ENCODE measurements at places on chromosomes 2 and 18.
A peak's percentile ranks its signal among the peaks of the same experiment; 100 is the strongest.

- peak; percentile 8 for DNase-seq
Measured at GRCh38 chr2:200305797-200306195, 697 bp upstream of the SPATS2L start.

DNA sequence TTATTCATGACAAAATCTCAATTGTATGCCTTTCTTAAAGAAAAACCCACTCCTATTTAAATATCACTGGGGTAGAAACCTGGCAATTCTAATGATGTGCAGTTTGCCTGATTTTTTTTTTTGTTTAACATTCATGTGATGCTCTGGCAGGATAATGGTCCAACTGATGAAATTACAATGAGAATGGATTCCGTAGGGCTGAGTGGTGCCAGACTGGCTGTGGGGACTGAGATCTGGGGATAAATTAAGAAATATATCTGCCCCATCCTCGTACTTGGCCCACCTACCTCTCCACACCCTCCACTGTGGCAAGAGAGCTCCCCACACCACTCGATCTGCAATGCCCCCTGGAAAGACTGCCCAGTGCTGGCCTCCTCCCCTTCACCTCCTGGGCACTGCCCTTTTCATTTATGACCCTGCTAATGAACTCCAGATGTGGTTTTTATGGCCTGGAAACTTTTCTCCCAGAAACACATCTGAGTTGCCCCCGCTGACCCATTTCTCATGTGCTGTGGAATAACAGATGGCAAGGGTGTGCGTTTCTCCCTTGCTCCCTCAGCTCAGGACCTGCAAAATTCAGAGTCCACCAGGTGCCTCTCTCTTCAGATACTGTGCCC lies 33.0 kb upstream of the RPL37A start:
- DNase-seq, result no peak

DNA sequence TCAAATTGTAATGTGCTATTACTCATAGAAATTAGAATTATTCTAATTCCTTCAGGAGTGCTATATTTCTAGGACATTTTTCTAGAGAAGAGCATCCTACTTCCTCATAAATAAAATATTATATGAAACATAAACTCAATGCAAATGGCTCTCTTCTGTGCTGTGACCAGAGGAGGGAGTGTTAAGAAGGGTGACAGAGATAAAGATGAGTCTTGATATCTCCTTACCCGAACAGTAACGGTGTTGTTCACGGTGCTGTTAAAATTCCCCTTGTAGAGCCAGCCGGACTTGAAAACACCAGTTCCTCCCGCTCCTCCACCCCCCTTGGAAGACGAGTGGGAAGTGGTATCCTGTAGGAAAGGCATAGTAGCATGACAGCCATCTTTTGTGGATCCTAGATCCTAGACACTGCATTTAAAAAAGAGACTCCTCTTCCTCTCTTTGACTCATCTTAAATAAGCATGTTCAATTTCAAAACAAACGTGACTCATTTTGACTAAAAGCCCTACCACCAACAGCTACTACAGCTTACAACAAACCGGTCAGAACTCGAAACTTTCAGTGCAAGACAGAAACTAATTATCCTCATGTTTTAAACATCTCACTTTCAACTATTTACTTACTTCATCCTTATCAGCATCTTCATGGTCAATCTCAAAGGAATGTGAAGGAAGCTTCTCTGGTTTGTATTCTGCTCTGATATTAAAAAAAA lies 156.3 kb downstream of the DOCK10 start:
- no peak for DNase-seq

DNA sequence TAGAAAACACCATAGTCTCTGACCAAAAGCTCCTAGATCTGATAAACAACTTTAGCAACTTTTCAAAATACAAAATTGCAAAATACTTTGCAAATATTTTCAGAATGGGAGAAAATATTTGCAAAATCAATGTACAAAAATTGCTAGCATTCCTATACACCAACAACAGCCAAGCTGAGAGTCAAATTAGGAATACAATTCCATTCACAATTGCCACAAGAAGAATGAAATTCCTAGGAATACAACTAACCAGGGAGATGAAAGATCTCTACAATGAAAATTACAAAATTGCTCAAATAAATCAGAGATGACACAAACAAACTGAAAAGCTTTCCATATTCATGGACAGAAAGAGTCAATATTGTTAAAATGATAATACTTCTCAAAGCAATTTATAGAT lies 327.0 kb upstream of the ZC3H15 start:
- DNase-seq, result no peak

DNA sequence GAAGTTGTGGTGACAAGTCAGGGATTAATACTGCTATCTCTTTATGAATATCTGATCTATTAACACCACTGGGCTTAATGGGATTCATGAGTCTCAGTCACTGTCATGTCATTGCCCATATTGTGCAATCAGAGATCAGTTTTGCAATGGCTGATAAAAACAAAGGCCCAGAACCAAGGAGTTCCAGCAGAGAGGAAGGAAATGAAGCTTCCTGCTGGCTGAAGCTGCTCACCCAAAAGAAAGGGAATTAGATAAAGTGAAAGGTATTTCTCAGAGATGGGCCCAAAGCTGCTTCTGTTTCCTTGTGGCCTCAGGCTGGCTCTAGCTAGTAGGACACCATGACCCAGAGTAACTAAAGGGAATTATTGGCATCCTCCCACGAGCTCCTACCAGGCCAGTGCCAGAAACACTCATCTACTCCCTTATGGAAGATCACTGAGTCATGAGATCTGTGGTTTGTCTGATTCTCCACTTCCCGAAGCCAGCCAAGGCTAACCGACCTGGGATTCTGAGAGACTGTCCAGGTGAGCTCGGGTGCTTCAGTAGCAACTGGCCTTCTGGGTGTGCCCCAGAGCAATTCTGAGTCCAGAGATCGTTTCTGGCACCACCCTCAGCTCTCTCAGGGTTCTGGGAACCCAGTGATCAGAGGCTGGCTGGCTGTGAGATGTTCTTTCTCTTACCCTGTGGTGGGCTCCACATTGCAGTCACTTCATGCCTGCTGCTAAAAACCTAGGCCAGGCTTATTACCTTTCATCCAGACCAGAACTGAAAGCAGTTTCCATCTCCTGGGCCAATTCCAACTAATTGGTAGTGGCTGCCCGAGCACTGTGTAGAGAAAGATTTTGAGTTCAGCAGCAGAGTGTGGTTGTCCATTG lies 129.5 kb upstream of the PELI1 start:
- no peak for DNase-seq

DNA sequence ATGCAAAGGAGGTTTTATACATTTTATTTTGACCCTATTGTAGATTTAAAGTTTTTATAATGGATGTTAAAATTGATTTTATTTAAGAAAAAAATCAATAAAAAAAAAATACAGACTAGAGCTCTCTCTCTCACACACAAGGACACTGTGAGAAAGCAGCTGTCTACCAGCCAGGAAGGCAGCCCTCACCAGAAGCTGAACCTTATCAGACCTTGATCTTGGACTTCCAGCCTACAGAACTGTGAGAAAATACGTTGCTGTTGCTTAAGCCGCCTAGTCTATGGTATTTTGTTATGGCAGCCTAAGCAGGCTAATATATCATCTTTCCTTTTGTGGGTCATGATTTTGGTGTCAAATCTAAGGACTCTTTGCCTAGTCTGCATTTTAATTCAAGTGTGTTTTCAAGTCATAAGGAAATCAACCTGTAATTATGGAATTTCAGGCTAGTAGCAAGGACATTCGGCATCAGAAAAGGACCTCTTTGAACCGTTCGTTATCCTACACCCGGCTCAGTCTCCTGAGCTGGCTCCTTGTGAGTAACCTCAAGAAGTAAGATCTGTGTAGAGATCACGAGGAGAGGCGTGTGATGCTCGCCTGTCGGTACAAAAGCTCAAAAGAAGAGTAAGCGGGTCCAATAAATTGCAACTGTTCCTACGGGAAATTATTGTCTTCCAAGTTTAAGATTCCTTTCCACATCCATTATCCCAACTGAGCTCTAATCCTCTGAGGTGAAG lies 98.2 kb downstream of the PDCL3 start:
- DNase-seq, result no peak

DNA sequence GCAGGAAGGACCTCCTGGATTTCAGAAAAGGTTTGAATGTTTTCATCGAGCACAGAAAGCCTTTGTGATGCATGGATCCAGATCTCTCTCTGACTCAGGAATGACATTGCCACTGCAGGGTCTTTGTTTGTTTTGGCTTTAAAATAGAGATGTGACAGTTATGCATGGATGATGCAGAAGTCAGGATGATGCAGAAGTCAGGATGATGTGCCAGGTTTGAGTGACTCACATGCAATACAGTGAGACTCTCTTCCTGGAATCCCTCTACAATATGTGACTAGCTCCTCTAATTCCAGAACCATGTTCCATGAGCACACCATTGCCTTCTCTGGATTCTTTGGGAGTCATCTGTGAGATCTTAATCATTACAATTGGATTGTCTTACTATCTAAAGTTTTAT lies 177.9 kb upstream of the RAB6C start:
- DNase-seq, result no peak

- DNase-seq, result no peak
Measured at GRCh38 chr2:40168546-40168945, 283.3 kb downstream of the SLC8A1 start.

DNA sequence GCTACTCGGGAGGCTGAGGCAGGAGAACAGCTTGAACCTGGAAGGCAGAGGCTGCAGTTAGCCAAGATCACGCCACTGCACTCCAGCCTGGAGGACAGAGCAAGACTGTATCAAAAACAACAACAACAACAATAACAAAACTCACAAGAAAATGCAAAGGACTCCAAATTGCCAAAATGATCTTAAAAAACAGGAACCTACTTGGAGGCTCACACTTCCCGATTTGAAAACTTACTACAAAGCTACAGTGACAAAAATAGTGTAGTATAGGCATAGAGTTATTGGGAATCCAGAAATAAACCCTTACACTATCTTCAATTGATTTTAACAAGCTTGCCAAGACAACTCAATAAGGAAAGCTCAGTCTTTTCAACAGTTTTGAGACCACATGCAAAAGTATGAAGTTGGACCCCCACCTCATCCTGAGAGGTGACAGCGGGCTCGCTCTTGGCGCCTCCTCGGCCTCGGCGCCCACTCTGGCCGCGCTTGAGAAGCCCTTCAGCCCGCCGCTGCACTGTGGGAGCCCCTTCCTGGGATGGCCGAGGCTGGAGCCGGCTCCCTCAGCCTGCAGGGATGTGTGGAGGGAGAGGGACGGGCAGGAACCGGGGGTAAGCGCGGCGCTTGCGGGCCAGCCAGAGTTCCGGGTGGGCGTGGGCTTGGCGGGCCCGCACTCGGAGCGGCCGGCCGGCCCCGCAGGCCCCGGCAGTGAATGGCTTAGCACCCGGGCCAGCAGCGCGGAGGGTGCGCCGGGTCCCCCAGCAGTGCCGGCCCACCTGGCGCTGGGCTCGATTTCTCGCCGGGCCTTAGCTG lies 18.3 kb upstream of the ACVR2A start:
- DNase-seq, result no peak

- no peak for DNase-seq
Measured at GRCh38 chr2:114616-115015, 68.3 kb upstream of the FAM110C start.

GRCh38 chr2:100018341-100019193 lies 123.8 kb downstream of the AFF3 start:
- DNase-seq, result no peak

DNA sequence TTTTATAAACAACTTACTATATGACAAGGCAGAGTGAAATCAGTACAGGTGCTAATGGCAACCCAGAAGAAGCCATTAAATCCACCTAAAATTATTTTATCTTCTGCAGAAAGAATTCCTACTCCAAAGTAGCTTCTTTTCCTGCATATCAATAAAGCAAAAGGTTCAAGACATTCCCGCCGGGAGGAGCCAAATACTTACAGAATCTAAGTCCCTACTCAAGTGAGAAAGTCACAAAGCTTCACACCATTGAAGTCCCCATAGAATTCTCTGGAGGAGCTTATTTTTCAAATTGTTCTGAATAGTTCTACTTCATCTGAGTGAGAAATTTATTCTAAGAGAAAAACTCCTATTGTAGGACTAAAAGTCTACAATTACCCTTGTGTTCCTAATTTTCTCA lies 233.7 kb upstream of the HNRNPA3 start:
- DNase-seq, result no peak

DNA sequence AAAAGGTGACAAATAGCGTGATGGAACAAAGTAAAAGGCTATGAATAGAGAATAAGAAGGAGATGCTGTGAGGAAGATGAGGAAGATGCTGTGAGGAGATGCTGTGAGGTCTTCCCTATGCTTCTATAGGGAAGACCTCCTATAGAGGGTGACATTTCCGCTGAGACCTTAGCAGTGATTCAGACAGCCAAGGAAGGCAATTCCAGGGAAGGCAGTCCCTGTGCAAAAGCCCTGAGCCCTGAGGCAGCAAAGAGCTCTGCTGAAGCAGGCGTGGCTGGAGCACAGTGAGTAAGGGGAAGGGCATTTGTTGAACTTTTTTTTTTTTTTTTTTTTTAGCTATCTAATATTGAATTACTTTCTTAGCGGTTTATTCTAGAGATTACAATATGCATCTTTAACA lies 142.7 kb upstream of the FOSL2 start:
- DNase-seq, result no peak
